ENCODE measurements at places on chromosomes 3 and 15.

DNA sequence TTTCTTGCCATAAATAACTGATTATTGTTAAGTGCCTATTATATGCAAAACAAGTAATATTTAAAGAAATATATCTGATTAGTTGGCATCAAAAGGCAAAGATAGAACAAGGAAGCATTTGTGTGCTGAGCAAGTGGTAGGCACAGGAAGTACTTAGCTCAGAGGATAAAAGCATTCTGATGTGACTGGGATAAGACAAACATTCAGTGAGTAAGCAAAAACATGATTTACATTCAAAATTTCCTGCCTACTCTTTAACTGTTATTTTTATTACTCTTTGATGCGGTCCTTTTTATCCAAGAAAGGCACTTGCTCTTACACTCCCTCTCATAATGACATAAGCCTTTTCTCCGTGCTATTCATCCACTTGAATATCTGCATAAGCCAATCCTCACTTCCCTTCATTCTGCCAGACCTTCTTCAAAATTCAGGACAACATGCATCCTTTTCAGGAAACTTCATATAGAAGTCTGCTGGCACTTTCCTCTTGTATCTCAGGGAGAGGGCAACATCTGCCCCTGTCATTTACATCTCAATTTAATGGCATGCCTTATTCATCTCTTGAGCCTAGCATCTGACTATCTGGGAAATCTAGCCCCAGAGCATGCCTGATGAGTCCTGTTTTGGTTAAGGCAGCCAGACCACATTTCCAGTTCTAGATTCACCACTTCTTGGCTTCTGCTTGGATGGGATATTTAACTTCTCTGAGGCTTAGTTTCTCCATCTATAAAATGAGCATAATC, 478.2 kb upstream of the ROBO2 start:
- DNase-seq = no peak

DNA sequence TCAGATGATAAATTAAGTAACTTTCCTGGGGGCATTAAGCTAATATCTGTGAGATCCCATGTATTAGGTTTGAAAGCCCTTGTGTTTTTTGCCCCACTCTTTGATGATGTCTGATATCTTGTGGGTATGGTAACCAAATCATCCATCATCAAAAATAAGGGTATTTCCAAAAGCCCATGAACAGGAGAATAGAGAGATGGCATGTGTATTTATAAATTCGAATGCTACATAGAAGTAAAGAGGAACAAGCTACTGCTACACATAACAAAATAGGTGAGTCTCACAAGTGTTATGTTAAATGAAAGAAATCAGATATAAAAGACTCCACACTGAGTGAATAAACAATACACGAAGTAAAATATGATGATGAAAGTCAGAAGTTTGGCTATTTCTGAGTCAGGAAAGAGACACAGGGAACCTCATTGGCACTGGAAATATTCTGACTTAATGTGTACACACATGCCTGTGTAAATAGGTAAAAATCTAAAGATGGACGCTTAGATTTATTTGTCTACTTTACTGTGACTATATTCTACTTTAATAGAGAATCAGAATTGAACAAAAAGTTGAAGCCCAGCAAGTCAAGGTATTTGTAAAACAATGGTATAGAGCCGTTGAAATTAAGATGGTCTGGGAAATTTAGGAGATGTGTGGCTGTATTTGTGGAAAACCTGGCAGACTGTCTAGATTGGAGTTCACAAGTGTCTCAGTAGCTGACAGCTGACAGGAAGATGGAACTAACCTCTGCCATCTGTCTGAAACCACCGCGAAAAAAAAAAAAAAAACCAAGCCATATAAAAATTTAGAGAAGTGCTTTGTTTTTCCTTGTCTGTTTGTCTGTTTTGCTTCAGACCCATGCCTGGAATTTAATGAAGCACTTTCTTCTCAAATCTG, 111.0 kb upstream of the TGFBR2 start:
- DNase-seq = no peak

DNA sequence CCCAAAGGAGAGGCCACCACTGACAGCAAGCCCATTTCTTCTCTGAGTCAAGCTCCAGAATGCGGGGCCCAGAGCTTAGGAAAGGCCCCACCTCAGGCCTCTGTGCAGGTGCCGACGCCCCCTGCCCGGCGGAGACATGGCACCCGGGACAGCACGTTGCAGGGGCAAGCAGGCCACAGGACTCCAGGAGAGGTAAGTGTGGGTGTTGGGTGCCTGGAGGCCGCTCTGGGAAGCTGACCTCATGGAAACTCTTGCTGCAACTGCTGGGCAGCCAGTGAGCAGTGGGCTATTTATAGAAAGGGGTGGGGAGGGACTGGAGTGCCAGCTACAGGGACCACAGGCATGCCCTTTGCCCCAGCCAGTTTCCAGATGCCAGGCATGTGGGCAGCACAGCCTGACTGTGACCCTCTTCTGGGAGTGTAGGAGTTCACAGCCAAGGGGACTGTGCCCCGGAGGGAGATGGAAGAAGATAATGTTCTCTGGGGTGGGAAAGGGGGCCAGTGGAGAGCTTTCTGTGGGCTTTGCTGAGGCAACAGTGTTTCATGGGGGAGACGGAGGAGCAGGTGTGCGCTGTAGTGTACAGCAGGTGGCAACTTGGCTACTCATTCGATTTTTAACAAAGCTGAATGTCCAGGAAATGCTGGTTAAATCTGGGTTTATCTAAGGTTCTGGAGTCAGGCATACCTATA, 23.7 kb downstream of the ALPK3 start:
- peak; percentile 14 for DNase-seq

DNA sequence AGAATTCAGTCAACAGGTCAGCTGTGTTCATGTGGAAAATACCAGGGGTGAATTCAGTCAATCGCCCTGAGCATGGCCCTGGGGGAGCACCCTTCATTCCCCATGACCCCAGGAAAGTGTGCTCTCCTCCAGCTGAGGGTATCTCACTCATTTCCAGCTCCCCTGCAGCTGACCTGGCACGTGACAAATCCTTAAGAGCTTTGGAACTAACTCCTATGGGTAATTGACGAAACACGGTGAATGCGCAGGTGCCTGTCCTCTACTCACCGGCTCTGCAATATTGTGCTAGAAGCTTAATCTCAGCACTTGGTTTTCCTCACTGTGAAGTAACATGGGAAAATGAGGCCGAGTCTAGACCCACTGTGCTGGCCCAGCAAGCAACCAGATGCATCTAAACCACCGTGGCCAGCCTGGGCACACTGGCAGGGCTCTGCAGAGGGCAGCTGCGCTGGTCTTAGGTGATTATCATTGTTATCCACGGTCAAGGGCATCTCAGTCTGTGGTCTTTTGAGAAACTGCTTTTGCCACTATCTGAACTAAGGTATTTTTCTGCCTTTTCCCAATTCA, 63.1 kb downstream of the SPSB4 start:
- DNase-seq = no peak

DNA sequence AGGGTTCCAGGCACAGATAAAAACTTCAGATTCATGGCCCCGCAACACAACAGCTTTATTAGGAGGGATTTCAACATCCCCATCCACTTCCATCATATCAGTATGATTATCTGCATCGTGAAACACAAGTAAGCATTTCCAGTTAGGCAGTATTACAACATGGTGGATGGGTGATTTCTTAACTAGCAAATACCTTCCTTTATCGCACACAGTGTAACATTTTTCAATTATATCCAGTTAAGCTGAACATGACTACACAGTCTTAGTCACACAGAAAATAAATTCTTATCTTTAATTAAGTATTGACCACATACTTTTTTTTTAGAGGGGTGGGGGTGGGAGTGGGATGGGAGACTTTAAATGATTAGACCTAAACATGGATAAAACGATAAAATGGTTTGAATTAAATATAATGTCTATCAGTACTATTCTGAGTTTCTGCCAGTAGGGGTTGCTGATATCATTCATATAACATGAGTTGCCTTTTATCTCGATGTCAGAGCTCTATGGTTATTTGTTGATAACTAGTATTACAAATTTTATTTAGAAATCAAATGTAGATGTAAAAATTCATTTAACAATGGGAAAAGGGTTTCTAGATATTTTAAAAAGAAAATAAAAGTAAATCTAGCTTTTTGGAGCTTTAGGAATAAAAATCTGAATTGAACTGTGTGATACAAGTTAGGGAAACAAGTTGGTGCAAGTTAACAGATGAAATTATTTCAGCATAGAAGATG, 146.6 kb downstream of the TBL1XR1 start:
- DNase-seq = peak; percentile 63

- peak; percentile 57 for DNase-seq
Observed at GRCh38 chr15:63015618-63016017, 26.9 kb upstream of the TPM1 start.

DNA sequence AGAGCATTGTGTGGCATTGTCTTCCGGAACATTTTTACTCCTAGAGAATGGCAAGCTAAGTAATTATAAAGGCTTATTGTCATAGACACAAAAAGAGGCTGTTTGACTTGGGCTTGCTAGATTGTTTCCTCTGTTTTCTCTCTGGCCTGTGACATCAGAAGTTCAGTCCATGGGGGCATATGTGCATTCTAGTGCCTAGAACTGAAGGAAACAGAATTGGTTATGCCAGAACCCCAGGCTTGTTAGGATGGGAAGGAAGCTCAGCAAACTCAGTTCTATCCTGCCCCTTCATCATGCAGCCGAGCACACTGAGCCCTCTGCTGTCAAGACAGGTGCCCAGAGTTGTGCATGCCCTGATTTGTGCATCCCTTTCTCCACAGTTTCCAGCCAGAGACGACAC, 131.3 kb downstream of the PDE8A start:
- no peak for DNase-seq

GRCh38 chr3:71972031-71972430, 187.1 kb upstream of the PROK2 start:
- no peak for DNase-seq

- DNase-seq = no peak
Observed at GRCh38 chr3:53150247-53151085, 10.5 kb upstream of the PRKCD start.

- no peak for DNase-seq
Observed at GRCh38 chr3:32460031-32460749, 42.5 kb downstream of the CMTM6 start.

GRCh38 chr3:125154800-125155269, 57.7 kb downstream of the SLC12A8 start:
- no peak for DNase-seq

DNA sequence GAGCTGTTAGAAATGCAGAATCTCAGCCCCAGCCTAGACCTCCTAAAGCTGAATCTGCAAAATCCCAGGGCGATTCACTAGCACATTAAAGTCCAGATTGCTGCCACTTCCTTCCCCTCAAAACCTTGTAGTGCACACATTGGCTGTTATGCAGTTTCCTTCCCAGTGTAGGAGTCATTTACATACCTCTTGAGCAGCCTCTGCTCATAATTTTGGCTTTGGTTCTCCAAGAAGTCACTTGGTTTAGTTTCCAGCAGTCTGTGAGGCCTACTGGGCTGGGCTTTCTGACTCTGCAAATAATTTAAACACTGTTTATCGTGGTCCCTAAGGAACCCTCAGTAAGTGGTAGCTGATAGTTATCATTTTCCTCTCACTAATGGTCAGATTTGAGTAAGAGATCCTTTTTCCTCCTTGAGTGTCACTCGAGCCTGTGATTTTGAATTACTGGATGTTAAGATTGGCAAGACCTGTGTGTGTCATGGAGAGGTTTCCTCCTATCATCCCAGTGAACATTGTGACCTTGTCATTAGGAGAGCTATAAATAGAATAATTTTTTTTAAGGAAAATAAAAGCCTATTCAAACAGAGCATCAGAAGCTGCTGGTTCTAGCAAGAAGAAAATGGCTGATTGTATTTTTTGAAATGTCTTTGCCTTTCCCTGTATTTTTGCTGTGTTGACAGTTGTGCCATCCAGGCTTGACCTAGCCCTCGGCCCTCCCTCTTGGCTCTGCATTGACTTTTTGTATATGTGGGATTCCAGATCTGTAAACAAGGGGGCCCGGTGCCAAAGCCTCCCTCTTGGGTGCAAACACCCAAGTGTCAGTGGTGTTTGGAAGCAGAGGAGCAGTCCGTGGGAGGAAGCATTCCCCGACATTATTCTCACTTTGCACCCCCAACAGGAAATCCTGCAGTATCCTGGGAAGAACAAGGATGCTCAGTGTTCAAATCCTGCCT, 134.8 kb upstream of the ANKRD28 start:
- DNase-seq = peak; percentile 7

DNA sequence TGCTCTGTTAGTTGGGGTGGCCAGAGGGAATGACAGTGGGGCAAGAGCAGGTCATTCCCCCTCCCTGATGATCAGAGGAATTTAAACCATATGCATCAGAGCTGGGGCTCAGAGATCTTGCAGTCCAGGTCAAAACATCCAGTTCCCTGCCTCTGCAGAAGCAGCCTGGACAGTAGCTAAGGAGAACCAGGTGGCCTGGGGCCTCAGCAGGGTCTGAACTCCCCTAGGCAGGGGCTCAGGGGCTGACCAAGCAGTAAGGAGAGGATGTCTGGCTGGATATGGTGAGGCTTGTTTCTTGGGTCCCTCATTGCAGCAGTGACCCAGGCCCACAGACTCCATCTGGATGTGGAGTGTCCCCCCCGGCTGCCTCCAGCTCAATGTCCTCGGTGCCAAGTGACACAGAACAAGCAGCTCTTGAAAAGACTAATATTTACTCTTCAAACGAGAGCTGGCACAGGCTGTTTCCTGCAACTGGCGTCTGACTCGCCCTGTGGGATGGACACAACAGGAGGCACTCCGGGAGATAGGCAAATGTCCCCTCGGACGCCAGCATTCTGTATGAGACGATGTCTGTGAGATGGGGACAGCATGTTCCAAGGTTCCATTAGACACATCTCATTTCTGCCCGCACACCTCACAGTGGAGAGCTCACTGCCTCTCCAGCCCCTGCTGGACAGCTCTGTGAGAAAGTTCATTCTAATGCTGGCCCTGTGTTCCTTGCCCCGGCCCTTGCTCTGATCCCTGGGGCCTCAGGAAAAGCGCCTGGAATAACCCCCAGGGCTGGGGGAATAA, 37.1 kb downstream of the SEC22C start:
- no peak for DNase-seq

GRCh38 chr15:81363718-81364500, 10.1 kb downstream of the TMC3 start:
- peak; percentile 9 for DNase-seq

DNA sequence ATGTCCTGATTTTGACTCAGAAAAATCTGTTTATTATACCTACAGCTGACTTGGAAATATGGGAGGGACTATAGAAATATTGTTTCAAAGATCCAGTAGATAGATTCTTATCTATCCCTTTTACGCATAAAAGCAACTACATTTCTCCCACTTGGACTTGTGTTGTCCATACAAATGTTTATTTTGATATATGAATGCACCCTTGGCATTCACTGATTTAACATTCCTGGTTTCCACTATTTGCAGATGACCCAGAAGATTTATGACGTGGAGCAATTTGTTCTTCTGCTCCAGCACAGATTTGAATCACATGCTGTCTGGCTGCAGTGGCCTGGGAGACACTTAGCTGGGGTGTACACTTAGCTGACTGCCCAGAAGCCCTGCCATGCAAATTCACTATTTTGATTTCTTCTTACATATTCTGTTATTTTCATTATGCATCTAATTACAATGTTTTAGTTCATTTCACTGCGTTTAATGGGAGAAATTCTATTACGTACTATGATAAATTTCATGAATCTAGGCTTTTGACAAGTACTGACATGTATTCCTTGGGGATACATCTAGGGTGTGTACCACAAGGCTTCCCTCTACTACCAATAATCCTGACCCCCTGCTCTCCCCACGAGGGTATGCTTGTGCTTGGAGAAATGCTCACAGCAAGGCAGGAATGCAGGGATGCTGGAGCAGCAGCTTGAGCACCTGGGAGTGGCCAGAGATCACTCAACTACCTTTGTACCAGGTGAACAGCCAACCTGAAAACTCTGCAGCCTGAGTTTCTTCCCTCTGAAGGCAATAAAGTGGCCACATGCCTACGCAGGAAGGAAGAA, 223.6 kb upstream of the TBL1XR1 start:
- peak; percentile 62 for DNase-seq

- DNase-seq = peak; percentile 77
Observed at GRCh38 chr3:136075218-136075808, 109.8 kb downstream of the PPP2R3A start.

GRCh38 chr15:26038693-26039092, 175.6 kb upstream of the ATP10A start:
- peak; percentile 8 for DNase-seq

All from fibroblast of upper back skin (primary cell).